Stimulated activated CD8-positive, alpha-beta memory T cell treated with anti-CD3 and anti-CD28 coated beads, Interleukin-2, amount 100 ng/mL, for 1 hour (primary cell): ENCODE measurements at places on chromosomes 7 and 10.
A peak's percentile ranks its signal among the peaks of the same experiment; 100 is the strongest.

DNA sequence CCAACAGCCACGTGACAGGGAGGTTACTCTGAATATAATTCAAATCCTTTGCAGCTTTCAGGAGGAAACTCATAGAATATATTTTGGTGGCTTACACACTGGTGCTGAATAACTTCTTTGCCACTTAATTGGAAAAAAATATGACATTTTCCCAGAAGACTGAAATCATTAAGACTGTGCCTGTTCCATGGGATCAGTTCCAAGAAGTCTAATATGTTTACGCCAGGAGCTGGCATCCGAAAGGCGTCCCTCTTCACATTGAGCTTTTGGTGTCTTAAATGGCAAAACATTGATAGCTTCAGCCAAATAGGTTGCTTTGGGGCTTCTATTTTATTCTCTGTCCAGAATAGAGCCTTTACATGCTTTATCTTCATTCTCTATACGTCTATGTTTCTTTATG is 917.6 kb upstream of the LRRTM3 start:
- DNase-seq: no peak

DNA sequence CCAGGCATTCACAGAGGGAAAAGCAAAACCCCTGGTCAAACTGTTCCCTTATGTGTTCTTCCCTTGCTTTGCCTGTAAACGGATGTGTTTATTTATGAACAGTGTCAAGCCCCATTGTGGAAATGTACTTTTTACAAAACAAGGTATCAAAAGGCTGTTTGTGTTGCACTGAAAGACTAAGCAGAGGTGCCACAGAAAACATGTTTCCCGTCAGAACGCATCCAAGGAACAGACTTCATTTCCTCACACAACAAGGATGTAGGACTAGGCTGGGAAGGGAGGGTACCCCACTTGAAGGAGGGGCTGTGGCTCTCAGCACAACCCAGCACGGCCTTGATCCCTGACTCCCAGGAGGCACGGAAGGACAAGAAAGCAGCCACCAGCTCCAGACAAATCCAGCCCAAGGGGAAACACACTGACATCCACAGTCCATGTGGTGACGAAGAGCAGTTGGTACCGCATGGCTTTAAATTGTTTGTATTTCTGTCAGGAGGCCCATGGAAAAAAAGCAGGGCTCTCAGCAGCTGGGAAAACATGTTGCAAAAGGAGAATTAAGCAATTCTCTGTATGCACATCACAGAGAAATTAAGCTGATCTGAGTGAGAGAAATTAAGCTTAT is 85.6 kb downstream of the RNF216 start:
- DNase-seq: no peak

DNA sequence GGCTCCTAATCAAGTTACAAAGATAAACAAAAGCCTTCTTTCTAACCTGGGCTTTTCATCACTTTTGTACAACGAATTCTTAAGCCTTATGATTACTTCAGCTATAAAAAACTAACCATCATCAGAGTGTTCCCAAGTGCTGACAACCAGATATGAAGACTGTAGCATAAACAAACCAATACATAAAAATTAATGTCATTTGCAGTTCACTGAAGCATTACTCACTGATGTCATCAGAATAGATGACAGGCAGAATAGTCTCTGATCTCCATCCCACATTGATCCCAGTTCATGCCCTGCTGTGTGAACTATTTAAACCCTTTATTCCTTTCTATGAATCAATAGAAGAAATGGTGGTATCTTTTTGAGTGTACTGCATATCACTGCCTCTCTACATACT is 84.4 kb downstream of the DNAJC1 start:
- no peak for DNase-seq

- DNase-seq: no peak
Observed at GRCh38 chr7:81507221-81507620, 262.6 kb downstream of the HGF start.

DNA sequence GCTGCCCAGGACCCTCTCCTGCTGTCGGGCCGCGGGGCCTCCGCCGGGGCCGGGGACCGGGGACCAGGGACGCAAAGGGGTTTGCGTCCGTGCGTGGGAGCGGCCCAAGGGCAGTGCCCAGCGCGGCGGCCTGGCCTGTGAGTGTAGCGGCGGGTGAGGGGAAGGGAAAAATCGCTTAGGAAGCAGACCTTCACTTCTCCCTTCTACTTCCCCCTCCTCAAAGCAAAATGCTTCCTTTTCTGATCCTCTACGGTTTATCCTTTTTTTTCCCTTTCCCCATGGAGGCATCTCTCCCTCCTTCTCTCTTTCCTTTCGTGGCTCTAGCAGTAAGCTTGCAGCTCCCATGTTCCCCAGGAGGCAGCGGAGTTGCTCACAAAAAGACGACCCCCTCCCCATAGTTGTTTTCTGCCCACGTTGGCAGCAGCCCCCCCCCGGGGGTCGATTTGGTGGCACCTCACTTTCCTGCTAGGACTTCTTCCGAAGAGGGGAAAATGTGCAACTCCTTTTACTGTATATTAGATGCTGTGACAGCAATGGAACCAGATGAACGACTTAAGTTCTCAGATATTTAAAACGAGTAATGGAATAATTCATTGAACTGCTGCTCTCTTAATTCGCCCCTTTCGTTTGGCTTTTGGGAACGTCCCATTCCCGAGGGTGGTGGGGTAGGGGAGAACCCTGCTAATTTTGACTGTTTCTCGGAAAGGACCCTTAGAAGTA is 724 bp downstream of the CAPZA2 start:
- no peak for DNase-seq

DNA sequence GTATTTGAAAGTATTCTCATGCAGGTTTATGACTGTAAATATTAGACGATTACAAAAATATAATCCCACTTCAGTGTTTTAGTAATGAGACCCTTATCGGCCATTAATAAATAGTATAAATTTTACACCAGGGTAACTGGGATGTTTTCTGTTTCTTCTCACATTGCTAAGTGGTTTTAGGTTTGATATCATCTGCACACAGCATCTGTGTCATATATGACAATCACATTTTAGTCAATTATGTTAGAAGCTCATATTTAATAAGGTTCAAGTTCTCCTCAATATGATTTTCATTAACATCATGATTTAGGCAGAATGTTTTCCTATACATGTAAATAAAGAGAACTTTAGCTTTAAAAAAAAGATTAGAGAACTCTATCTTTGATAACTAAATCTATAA is 66.8 kb downstream of the ATAD1 start:
- DNase-seq: no peak

- DNase-seq: no peak
Observed at GRCh38 chr10:100489396-100489795, 26.6 kb downstream of the WNT8B start.

- DNase-seq: no peak
Observed at GRCh38 chr7:151694828-151695580, 175.3 kb upstream of the RHEB start.

GRCh38 chr7:6636741-6637543 is at the start of gene ZNF316:
TSS of gene ZNF316 (plus strand) at chr7:6637318. CDS start at chr7:6642410, 5,092 bp downstream.
- DNase-seq: peak; percentile 39

- no peak for DNase-seq
Observed at GRCh38 chr7:95264363-95264891, 59.9 kb downstream of the PON1 start.

- no peak for DNase-seq
Observed at GRCh38 chr10:2874963-2875362, 192.4 kb upstream of the PFKP start.

DNA sequence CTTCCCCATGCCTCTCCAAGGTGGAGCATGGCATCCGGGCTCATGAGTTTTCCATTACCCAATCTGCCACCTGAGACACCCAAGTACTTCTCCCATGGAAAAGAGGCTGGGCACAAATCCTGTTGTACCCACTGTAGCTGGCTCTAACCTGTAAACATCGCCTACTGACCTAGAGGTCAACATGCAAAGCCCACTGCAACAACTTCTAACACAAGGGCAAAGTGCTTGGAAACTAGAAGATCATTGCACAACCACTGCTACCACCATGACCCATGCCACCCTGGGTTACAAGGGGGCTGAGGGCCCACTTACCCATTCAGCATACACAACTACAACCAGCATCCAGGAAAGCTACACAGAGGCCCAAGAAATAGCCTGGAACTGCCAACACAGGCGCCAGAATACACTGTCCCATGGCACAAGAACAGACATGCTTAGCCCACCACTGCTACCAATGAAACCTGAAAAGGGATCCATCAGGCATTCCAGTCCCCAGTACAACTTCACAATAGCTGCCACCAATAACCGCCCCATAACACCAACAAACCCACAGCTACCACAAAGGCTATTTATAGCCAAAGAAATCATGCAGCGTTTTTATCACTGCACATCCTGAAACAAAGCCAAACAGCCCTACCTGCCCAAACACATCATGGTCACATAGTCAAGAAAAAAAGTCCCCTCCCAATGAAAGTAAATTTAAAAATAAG is 63.4 kb downstream of the RNF32 start:
- DNase-seq: no peak

DNA sequence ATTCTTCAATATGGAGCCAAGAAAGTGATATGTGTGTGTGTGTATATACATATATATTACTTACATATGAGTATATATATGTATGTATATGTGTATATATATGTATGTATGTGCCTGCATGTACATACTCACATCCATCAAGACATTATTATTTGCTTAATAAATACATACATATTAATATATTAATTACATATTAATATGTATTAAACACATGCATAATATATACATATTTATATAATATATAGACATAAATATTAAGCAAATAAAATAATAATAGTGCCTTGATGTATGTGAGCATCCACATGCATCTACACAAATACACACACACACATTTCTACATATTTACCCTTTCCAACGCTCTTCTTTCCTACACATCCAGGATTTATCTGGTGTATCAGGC is 88.7 kb upstream of the KCNMA1 start:
- no peak for DNase-seq

DNA sequence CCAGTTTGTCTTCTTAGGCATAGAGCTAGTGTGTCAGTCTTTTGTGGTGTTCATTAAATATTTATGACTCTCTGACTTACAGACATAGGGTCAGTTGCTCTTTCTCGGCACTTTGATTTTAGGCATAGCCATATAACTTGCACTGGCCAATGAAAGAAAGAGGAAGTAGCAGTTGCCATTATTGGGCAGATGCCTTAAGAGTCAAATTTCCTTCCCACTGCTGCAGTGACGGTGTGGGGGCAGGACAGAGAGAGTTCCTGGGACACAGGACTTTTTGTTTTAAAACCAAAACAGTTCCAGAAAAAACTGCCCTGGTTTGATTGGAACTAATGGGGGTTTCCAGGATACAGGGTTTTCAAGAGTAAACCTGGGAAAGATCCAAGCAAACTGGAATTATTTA is 60.2 kb upstream of the PHF14 start:
- DNase-seq: no peak

GRCh38 chr7:27966219-27966780 is 214.3 kb downstream of the JAZF1 start:
- no peak for DNase-seq

DNA sequence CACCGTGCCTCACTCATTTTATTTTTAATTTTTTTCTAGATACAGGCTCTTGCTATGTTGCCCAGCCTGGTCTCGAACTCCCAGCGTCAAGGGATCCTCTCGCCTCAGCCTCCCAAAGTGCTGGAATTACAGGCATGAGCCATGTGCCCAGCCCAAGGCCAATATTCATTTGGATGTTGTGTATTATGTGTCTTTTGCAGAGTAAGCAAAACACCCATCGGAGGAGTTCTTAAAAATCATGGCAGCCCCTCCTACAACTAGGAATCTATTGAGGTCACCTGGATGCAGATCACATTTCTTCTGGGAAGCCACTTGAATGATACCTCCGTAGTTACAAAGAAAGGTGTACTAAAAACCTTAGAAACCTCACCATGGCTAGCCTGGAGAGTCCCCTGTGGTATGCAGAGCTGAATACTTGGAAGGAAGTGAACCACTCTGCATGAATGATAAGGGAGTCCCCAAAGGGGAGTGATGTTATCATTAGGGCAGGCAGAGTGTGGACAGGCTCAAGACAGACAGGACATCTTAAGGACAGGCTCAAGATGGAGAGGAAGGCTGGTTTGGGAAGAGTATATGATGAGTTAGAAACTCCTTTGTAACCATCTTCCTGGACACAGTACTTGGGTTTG is 185.7 kb downstream of the TAX1BP1 start:
- no peak for DNase-seq

- no peak for DNase-seq
Observed at GRCh38 chr10:112379635-112380296, 5.8 kb downstream of the ACSL5 start.

DNA sequence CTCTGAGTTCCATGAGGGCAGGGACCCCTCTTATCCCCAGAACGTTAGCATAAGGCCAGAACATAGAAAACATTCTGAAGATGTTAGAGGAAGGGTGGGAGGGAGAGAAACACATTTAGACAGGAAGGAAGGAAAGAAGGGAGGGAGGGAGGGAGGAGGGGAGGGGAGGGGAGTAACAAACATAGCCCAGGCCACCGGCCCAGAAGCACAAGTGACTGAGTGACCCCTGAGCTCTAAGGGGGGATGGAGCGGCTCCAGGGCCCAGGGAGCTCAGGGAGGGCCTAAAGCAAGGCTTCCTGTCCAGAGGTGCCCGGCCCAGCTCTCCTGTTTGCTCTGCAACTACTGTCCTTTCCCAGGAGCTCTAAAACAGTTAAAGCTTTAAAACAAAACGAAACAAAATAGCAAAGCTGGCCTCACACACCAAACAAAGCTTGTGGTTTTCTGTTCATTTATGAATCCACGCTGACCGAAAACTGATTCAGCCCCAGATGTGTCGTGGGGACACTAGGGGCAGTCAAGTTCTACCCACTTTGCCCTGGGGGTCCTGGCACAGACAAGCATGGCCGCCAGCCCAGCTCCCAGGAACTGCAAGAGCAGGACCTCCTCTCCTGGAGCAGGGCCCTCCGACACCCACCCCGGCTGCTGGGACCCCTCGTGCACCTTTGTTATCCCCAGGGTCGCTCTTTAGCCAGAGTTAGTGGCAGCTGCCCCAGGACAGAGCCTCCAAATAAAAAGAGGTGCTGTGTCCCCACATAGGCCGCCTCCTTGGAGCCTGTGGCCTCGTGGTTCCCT is 496.2 kb upstream of the FOXK1 start:
- no peak for DNase-seq

DNA sequence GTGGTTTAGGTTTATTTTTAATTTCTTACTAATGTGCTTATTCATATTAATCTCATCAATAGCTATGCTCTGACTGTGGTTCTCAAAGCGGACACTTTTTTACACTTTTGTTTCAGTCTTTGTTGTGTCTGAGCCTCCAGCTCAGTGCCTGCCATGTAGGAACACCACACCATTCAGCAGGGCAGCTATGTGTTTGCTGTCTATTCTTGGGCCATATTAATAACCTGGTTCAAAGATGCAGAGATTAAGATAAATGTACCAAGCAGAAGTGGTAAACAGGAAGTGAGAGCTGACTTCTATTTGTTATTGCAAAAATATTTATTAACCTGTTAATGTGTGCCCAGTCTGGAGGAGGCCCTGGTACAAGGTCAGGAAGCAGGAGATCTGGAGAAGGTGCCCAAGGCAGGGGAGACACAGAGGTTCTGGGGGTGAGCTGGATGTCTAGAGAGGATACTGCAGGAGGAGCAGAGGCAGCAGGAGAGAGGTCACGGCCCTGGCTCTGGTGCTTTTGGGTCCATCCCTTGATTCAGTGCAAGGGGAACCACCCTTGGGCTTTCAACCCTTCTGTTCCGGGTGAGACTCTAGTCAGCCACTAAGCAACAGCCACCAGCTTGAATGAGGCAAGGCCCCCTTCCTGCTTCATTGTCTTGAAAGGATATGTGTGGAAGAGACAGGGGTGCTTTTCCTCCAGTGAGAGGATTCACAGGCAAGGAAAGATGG is 1.9 kb downstream of the TBXAS1 start:
- no peak for DNase-seq

GRCh38 chr7:107164092-107164491 is 4.7 kb upstream of the HBP1 start:
- DNase-seq: no peak

GRCh38 chr10:86648704-86649427 is 5.5 kb upstream of the OPN4 start:
- no peak for DNase-seq

GRCh38 chr10:97888641-97889262 is 39.1 kb downstream of the GOLGA7B start:
- DNase-seq: no peak
